Right ventricle myocardium inferior (tissue), 1 donor: ENCODE measurements at places on chromosomes 3 and 15. TPM values are rescaled to one million over a fixed set of nuclear protein-coding genes. Genes with fewer than 3 reads are reported as not detected.

DNA sequence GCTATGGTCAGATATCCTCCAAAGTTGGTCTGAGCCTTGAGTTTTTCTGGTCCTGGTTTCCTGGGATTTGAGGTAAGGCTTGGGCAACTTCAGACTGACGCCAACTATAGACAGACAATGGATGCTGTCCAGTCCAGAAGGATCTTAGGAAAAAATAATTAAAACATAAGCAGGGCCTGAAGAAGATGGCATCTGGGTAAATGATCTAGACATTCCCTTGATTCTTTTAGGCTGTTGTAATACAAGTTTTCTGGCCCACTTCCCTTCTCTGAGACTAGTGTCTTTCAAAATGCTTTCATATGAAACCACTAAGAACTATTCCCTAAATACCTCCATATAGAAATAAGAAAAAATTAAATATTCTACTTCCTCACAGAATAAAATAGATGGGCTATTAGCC, 47.7 kb upstream of the PLXND1 start:
- DNase-seq, result no peak

Gene HRG
- total RNA-seq, result not detected

DNA sequence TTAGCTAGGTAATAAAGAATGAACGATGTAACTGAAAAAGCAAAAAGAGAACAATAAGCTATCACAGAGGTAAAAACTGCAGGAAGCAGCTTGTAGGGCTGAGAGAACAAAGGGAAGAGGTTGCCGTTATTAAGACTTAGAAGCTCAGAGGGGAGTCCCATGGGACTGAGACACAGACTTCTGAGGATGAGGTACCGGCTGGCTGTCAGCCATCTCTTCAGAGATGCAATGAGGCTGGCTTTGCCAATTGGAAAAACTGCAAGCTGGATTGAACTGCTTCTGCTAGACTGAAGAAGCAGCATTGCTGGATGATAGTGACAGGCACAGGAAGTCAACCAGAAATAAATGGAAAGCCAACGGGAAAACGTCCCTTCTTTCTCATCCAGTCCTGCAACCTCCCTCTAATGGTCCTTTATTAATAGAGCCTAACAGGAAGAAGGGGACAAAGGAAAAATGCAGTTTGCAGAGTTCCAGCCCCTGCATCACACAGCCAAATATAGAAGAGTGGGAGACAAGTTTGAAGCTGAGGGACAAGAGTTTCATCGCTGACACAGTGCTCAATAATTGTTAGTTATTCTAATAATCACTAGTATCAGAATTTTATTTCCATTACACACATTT, 21.1 kb upstream of the KLHL6 start:
- DNase-seq, result no peak

DNA sequence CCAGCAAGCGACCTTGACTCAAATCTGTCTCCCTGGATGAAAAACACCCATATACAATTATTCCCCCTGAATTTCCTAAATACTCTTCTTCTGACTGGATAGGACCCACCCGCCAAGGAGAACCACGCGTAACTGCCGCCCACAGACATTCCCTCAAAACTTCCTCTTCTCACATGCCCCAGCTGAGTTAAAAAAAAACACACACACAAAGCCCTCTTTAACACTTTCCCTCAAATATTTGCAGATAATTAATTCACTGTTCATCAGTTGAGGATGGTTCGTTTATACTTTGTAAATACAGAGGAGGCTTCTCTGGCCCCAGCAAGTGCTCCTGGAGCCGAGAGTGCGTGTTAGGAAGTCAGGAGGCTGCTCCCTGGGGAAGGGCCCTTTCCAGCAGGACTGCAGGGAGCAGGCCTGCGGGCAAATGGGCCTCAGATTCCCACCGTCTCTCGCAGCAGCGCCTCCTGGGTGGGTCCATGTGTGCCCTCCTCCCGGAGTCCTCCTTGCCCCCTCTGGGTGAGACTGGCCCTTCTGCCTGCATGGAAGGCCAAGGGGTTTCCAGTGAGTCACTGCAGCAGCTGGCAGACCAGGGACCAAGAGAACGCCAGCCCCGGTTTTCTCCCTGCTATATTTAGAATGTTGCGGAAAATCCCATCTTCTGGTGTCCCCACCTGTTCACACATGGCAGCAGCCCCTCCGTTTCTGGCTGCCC, 46.8 kb downstream of the MGLL start:
- DNase-seq, result no peak

- DNase-seq, result no peak
Observed at GRCh38 chr3:113638910-113639309, 57.5 kb downstream of the USF3 start.

- no peak for DNase-seq
Observed at GRCh38 chr3:73098873-73099272, 37.4 kb downstream of the EBLN2 start.

DNA sequence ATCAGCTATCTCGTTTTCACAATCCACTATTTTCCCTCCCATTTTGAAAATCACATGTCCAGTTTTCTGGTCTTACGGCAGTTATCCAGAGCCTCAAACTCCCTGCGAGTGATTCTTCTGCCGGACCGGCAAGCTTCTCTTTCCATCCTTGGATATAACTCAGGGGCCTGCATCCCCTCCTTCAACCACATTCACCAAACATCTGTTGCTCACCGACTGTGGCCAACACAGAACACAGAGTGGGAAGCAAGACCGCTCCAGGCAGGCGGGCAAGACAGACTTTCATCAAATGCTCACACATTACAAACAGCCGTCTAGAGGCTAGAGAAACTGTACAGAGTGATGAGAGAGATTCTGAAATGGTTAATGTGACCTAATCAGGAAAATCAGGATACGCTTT, 7.6 kb upstream of the SLC12A8 start:
- DNase-seq, result no peak

GRCh38 chr3:195203606-195204005, 67.4 kb downstream of the XXYLT1 start:
- no peak for DNase-seq

Gene SAXO2
- total RNA-seq, result 2.2 TPM

DNA sequence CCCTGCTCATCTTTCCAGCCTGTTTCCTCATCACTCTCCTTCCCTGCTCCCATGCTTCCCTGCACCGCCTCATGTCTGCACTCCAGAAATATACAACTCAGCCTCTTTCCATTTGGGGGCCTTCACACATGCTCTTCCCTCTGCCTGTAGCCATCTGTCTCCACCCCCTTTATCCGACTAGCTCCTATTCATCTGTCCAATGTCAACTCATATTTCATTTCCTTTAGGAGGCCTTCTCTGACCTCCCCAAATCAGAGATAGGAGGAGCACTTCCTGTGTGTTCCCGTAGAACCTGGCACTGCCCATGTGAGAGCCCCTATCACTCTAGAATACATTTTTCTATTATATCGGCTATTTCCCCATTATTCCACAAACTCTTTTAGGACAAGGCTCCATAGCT, 10.6 kb downstream of the ATP8B4 start:
- no peak for DNase-seq
